ENCODE measurements at places on chromosomes 7 and 10.

GRCh38 chr7:70113536-70113935 lies 515.3 kb downstream of the AUTS2 start:
- no peak for DNase-seq

GRCh38 chr10:60314069-60314940 lies 75.4 kb downstream of the ANK3 start:
- no peak for DNase-seq

DNA sequence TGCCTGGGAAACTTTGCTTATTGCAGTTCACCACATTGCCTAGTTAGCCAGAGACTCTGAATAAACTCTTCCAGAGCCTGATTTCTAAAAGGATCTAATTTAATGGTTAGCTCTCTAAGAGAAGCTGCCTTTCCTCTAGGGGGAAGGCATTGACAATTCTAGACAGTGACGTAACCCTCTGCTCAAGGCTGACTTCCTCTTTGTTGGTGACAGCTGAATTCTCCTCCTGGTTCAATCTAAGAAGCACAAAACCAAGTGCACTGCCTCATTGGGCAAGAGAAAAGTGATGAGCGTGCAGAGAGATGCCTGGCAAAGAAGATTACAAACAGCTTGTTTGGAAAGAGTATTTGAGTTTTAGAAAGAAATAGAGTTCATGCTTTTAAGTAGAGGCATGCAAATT lies 102.7 kb downstream of the MACC1 start:
- DNase-seq = no peak

GRCh38 chr7:17902599-17902998 lies 37.7 kb downstream of the SNX13 start:
- no peak for DNase-seq

DNA sequence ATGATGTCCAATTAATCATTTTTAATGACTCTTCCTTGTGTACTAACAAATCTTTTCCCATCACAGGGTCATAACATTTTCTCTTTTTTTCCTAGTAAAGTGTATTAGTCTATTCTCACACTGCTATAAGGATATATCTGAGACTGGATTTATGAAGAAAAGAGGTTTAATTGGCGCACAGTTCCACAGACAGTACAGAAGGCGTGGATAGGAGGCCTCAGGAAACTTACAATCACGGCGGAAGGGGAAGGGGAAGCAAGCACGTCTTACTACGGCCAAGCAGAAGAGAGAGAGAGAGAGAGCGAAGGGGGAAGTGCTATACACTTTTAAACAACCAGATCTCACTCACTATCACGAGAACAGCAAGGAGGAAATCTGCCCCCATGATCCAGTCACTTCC lies 359.4 kb upstream of the NFE2L3 start:
- no peak for DNase-seq

DNA sequence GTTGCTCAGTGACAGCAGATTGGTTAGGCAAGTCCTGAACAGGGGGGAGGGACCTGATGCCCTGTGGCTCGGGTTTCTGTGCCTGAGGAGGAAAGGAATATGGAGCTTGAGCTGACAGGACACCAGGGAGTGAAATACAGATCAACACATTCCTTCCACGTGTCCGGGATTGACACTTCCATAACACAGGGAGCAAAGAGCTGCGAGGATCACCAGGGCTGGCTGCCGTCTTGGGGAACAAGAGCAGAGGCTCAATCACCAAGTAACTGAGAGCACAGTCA lies 36.7 kb upstream of the EFCAB10 start:
- DNase-seq = no peak

GRCh38 chr10:51965451-51965850 lies 266.1 kb upstream of the CSTF2T start:
- DNase-seq = no peak

GRCh38 chr7:101436857-101437576 lies 74.3 kb downstream of the COL26A1 start:
- DNase-seq = no peak

- DNase-seq = no peak
These were observed 50.3 kb upstream of the BMS1 start for GRCh38 chr10:42732266-42732665.

GRCh38 chr10:131210181-131210580 lies 101.3 kb downstream of the TCERG1L start:
- DNase-seq = no peak

DNA sequence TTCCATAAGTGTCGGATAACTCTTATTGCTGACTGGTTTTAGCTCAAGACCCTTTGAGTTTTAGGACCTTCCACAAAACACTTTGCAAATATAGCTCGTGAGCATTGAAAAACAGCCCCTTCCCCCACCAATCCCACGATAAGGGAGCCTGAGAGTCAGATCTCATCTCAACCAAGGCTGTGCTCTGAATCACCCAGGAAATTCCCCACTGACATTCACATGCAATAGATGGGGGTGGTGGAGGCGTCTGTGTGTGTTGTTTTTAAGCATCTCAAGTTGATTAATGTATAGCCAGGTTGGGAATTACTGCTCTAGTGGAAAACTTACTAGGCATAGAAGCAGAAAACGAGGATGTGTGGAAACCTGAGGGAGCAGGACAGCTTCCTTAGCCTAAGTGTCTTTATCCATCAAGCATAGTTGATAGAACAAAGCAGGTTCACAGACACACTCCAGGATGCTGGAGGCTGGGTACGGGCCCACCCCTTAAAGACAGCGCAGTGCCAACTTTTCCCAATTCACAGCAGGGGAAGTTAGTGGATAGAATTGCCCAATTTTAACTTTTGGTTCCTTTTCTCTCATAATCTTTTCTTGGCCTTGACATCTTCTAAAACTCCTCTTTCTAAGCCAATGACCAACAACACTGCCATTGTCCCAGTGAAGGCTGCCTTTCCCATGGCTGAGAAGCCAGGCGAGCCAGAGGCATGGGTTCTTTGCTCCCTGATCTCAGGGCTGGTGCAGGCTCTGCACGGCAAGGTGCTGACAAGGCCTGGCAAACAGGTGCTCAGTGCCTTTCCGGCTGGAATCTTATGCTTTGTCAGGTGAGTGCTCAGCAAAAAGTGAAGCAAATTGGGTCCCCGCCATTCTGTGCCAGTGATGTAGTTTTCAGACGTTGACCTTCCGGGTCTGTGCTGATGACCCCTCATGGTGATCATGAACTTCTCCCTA lies 98.5 kb upstream of the INSIG1 start:
- no peak for DNase-seq

- DNase-seq = no peak
These were observed 285.4 kb downstream of the SNX13 start for GRCh38 chr7:17654940-17655339.

DNA sequence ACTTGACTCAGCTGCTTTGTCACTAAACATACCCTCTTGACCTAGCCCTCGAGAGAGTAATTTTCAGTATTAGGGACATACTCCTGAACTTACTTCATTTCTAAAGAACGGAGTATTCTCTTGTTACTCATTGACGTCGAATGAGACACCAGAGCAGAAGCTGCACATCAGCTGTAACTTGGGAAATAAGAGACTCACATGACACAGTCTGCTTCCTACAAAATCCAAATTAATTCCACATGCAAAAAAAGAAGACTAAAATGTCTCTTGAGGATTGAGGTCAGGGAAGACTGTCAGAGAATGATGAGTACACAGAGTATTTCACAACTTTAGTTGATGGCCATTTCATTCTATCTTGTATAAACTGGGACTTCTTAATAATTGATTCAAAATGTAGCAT lies 114.7 kb upstream of the EGFR start:
- DNase-seq = peak; percentile 40

GRCh38 chr10:50375051-50375452 lies 123.7 kb upstream of the ASAH2 start:
- no peak for DNase-seq

DNA sequence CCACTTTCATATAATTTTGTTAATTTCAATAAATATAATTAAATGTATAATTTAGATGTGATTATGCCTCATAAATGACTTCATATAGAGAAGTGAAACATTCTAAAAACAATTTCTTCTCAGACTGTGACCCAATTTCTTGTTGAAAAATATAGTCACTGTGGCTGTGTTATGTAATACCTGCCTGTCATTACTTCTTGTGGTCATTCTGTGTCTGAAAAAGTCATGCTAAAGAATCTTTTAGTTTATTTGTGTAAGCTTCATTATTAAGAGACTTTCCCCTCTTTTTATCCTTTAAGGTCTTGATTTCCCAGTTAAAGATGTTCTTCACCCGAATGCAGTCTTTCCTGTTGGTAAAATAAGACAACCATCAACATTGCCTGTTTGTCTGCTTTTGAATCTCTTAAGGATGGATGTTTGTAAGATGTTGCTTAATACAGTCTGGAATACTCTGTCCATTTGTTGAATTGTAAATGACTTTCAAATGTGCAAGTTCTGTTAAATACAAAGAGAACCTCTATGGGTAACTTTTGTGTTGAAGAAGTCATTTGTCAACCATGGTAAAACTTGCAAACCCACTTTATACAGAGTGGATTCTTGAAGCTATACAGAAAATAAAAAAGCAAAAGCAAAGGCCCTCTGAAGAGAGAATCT lies 16.0 kb downstream of the KAT6B start:
- no peak for DNase-seq

DNA sequence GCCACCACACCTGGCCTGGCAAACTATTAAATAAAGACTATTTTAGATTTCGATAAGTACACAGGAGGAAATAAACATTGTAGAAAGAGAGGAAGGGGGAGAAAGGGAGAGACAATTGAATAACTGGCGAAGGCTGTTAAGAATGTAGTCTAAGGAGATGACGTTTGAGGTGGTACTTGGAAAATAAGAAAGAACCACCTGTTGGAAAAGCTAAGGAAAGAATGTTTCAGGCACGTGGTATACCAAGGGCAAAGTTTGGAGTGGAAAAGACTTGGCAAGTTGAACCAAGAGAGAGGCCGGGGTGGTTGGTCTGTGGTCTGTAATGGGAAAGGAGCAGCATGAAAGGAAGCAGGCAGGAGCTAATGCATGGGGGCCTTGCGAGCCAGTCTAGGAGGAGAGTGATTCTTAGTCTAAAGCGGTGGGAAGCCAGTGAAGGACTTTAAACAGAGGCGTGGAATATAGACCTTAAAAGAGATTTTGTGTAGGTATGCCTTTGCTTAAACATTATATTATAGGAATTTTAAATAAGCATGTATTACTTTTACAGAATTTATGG lies 9.4 kb downstream of the ING3 start:
- DNase-seq = no peak

- no peak for DNase-seq
These were observed 143.7 kb upstream of the HABP2 start for GRCh38 chr10:113409175-113409574.

DNA sequence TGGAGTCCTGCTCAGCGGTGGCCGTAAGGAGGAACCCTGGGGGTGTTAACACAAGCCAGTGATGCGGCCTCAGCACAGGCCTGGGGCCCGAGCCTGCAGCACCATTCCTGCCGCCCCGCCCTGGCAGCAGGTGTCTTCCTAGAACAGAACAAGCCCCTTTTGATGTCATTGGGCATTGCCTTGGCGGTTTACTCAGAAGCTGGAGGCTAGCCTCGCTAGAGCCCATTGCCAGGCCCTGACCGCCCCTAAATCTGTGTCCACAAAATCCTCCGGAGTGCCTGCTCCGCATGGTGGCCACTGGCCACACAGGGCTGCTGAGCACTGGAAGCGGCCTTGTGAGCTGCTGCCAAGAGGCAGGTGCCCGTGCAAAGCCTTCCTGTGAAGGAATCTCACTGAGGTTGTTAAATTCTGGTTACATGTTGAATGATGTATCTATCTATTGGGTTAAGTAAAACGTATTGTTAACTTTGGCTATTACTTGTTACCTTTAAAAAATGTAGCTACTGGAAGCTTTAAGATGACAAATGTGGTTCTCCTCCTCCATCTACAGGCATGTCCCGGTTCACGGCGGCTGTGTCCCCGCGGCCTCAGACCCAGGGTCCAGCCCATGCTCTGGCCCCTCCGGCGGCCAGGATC lies 1.2 kb upstream of the INPP5A start:
- DNase-seq = no peak

DNA sequence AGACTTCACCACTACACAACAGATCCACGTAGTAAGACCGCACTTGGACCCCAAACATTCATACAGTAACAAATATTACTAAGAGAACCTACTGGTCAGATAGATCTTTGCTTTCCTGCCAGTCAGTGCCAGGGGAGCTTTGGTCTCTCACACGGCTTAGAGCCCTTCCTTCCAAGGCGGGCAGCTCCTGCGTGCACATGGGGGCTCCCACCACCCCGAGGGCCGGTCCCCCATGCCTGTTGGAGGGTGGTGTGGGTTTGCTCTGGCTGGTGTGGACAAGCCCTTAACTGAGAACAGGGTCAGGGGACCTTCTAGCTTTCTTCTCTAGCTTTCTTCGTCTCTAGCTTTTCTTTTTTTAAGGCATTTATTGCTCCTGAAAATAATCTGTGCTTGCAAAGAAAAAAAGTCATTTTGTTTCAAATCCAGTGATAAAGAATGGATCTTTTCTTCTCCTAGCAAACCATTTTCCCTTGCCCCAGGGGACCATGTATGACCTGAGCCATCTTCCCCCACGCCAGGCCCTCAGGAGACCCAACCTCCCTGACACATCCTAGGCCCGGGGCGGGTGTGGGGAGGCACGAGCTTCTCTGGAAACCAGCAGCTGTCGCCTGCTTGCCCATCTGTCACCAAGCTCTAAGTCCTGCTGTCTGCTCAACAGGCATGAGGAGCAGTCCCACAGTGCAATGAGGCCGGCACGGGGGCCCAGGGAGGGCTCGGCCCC lies 591.1 kb downstream of the PTPRN2 start:
- no peak for DNase-seq

- DNase-seq = no peak
These were observed 146.2 kb upstream of the ASAH2 start for GRCh38 chr10:50397312-50398140.

GRCh38 chr10:79400146-79401004 lies 45.0 kb downstream of the ZCCHC24 start:
- no peak for DNase-seq

- DNase-seq = peak; percentile 94
These were observed 42.7 kb downstream of the LDB3 start for GRCh38 chr10:86710987-86711512.

DNA sequence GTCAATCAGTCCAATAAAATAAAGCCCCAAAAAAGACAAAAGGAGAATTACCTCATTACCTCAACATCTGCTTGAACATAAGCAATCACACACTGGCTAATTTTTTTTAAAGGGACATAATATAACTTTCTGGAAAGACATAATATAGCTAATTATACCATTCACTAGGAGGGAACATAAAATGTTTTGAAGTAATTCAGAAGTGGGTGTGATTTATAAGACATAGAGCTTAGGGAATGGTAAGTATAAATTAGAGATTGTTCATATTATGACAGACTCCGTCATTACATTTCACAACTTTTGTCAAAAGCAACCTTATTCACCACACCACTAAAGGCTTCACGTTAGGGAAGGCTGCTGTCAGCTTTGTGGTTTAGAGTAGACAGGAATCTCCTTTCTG lies 3.8 kb downstream of the SHTN1 start:
- no peak for DNase-seq

Measured in muscle of arm (tissue), 14 donors.